ENCODE measurements at places on chromosomes 4 and X.

DNA sequence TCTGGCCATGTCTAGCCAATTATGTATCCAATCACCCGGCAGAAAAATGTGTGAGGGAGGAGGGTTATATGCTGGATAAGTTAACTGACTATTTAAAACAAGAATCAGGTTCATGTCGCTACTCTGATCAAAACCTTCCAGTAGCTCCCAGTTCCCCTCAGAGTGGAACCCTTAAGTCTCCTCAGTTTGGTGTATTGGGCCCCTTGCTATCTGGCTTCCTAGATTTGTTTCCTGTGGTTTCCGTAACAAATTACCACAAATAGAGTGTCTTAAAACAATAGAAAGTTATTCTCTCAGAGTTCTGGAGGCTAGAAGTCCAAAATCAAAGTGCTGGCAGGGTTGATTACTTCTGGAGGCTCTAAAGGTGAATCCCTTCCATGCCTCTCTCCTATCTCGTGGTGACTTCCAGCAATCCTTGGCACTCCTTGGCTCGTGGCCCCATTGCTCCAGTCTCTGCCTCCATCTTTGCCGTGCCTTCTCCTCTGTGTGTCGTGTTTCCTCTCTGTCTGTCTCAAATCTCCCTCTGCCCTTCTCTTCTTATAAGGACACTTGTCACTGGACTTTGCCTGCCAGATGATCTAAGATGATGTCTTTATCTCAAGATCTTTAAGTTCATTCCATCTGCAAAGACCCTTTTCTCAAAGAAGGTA is 10.5 kb upstream of the ENPP6 start:
- no peak for DNase-seq
- no peak overlapping the region for H3K27ac ChIP-seq
- no peak overlapping the region for H3K4me3 ChIP-seq
- no peaks in the 10 kb centered on the region for H3K4me1 ChIP-seq
- no peaks in the 10 kb centered on the region for H3K36me3 ChIP-seq

GRCh38 chr4:1579001-1579900 is 104.9 kb downstream of the FAM53A start:
- peak; percentile 83 for DNase-seq
- H3K36me3 ChIP-seq: no peaks in the 10 kb centered on the region
- H3K4me3 ChIP-seq: peak overlapping the region; percentile 79
- H3K27me3 ChIP-seq: peaks cover 4% of the 10 kb centered on the region

- H3K4me1 ChIP-seq: peaks cover 5% of the 10 kb centered on the region
- no peak overlapping the region for H3K27ac ChIP-seq
- no peak for DNase-seq
- no peak overlapping the region for H3K4me3 ChIP-seq
- H3K27me3 ChIP-seq: peaks cover 29% of the 10 kb centered on the region
Observed at GRCh38 chr4:12852338-12853307, 631.5 kb downstream of the RAB28 start.

DNA sequence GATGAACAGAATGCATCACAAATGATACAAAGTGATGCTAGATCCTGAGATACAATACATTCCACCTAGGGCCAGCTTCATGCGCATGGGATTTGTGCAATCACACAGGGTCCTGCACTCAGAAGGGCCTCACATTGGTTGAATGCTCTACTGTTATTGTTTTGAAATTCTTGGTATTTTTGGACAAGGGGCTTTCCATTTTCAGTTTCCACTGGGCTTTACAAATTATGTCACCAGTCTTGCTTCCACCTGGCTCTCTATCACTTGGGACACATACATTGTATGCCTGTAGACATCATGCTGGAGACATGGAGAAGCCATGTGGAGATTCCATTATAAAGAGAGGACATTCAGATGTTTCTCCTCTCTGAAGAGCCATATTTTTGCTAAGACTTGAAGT is 155.8 kb downstream of the NAA11 start:
- no peak overlapping the region for H3K27ac ChIP-seq
- no peaks in the 10 kb centered on the region for H3K36me3 ChIP-seq
- no peaks in the 10 kb centered on the region for H3K27me3 ChIP-seq
- no peaks in the 10 kb centered on the region for H3K4me1 ChIP-seq
- no peak overlapping the region for H3K4me3 ChIP-seq
- no peak for DNase-seq

DNA sequence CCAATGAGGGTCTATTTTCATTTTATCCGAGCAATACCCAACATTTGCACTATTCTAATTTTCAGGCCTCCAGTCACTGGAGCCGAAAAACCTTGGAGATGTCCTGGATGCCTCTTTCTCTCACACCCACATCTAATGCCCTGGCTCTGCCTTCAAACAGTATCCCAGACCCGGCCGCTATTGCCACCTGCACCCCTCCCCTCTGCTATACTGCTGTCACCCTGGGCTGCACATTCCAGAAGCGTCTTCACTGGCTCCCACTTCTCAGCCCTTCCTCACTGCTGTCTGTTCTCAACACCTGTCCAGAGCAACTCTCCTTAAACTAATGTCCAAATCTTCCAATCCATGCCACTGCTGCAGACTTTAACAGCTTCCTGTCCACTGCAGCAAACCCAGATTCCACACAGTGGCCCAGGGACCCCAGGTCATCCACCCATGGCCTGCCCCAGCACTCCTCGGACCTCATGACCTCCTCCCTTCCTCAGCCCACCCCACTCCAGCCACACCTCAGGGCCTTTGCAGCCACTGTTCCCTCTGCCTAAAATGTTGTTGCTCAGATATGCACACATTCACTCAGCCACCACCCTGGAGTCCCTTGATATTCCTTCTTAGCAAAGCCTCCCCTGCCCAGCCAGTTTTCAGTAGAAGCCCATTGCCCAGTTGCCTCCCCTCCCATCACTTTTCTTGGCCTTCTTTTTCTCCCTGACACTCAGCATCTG is 30.5 kb upstream of the PPP2R2C start:
- no peak for DNase-seq
- H3K4me1 ChIP-seq: no peaks in the 10 kb centered on the region
- H3K27me3 ChIP-seq: no peaks in the 10 kb centered on the region
- no peak overlapping the region for H3K4me3 ChIP-seq

GRCh38 chr4:159227378-159227777 is 124.5 kb downstream of the RAPGEF2 start:
- H3K4me1 ChIP-seq: peaks cover 8% of the 10 kb centered on the region
- H3K27me3 ChIP-seq: no peaks in the 10 kb centered on the region
- H3K4me3 ChIP-seq: no peak overlapping the region
- peak overlapping the region; percentile 76 for H3K27ac ChIP-seq
- DNase-seq: no peak
- no peaks in the 10 kb centered on the region for H3K36me3 ChIP-seq

Measured in heart right ventricle (tissue), 16 donors.